ENCODE measurements at places on chromosomes 5 and 9.

DNA sequence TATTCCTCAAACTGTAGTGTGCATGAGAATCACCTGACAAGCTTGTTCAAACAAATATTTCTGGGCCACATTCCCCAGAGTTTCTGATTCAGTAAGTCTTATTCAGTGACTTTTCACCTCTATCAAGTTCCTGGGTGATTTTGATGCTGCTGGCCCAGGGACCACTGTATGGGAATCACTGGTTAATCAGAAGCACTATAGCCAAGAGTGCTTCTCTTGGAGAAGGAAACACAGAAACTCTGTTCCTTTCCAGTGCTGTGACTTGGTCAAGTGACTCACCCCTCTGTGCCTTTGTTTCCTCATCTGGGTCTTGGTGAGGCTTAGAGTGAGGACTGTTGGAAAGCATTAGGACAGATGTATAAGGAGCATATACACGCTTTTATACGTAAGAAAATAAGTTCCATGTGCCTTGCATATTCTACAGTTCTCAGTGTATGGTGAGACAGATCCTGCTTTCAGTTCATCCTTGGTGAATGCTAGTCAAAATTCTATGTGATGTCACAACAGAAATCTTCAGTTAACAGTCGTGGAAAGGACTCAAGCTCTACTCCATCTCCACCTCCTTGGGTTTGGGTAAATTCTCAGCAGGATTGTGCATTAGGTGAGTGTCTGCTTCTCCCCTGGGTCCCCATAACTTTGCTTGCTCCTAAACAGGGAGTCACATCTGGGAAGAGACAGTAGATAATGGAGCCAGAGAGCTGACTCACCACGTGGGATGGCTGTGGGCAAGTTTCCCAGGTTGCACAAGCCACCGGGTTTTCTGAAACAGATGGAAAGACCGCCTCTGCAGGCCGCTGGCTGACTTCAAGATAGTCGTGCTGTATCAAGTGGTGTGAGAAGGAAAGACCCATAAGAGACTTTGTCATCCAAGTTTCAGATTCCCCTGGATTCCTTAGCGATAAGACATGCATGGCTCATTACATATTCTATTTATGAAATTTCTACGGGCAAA, 117.0 kb downstream of the NXNL2 start:
- DNase-seq = no peak

- no peak for DNase-seq
Observed at GRCh38 chr9:125942125-125942524, 195.0 kb downstream of the PBX3 start.

DNA sequence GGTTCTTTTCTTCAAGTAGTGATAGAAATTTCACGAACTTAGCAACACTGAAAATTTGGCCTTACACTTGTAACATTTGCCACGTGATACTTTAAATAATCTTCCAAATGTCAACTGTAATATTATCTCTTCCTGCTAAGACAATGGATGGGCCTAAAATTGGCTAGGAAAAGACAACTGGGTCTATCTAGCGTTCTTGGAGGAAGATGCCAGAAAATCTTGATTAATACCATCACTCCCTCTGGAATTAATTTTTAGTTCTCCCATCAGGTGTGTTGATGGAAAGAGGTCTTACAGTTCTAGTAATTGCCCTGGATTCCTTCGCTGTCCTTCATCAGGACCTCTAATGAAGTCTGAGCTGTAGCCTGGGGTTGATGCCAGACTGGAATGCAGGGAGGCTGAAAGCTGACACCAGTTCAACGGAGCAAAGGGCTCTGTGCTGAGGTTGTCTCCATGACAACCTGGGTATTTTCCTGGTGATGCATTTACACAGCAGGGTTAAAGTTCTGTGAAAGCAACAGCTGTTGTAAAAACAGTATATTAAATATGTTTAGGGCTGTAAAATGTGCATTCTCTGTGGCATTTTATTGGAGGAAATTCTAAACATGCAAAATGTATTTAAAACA, 92.3 kb downstream of the GAS1 start:
- DNase-seq = peak; percentile 22

GRCh38 chr5:35138232-35138631, 90.5 kb upstream of the AGXT2 start:
- DNase-seq = no peak

DNA sequence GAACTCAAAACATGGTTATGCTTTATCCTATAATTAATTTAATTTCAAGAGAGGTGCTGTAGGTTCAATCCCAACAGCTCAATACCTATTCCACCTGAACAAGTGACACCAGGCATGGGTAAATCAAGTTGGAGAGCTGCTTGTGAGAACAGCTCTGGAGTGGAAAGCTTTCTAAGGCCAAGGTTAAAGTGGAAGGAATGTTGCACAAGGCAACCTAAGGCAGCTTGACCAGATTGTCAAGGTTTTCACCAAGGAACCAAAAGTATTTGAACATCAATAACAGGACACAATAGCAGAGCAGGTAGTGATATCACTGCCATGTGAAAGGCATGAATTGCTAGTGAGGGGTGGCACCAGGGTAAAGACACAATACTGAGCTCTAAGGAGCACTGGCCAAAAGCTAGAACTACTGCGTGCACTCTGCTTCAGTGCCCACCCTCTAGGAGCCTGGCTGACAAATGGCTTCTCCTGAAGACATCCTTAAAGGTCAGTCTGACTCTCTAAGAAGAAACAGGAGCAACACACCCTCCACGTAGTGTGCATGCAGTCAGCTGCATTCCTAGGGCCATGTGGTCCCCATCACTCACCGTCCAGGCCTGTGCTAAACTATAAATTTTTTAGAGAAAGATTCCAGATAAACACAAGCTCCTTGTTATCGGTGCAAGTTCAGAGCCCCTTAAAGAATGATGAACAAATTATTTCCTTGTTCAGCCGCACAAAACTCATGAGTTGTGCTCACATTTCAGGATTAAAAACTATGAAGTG, 677.7 kb upstream of the KLF4 start:
- no peak for DNase-seq

GRCh38 chr5:10521466-10522223, 42.2 kb upstream of the ANKRD33B start:
- DNase-seq = peak; percentile 22

DNA sequence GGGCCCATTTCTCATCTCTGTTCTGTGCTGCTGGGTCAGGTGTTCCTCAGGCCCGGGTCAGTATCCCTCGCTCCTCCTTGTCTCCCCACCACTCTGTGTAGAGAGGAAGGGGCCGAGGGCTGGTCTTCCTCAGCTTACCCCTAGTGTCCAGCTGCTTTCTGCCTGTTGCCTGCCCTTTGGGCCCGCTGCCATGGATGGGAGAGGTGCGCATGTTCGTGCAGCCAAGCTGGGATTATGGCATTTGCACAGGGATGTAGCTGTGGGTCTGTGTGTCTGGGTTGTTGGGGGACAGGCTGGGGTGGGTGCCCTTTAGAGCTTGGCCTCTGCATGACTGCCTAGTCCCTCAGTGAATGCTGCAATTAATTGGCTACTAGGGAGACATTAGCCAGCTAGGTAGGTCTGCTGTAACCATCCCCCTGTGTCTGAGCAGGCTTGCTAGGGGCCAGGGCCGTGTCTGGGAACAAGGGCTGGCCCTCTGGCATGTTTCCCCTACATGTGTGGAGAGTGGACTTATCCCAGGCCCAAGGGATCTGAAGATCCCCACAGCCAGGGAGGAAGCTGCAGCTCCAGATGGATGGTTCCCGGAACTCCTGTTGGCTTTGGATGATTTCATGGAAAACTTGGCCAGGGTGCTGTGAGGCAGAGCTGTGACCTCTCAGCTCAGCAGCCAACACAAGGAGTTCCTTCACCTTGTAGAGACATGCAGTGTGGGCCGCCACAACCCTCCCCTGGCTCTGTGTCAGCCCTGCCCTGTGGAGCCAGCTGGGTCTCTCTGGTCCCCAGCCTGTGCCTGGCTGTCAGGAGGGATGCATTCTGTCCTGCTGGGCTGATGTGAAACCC, 161.9 kb downstream of the MACROH2A1 start:
- DNase-seq = no peak
